ENCODE measurements at places on chromosomes 16 and 17. TPM values are rescaled to one million over a fixed set of nuclear protein-coding genes. Genes with fewer than 3 reads are reported as not detected.
A peak's percentile ranks its signal among the peaks of the same experiment; 100 is the strongest.

The SPNS1 gene
- polyA plus RNA-seq, result 146 TPM

- H3K4me3 ChIP-seq, result no peak overlapping the region
- no peaks in the 10 kb centered on the region for H3K27me3 ChIP-seq
- peaks cover 8% of the 10 kb centered on the region for H3K4me1 ChIP-seq
- DNase-seq, result no peak
- H3K36me3 ChIP-seq, result no peaks in the 10 kb centered on the region
Measured at GRCh38 chr17:48439875-48440505, 10.0 kb upstream of the SKAP1 start.

The DNAH2 gene
- 4.0 TPM for polyA plus RNA-seq

DNA sequence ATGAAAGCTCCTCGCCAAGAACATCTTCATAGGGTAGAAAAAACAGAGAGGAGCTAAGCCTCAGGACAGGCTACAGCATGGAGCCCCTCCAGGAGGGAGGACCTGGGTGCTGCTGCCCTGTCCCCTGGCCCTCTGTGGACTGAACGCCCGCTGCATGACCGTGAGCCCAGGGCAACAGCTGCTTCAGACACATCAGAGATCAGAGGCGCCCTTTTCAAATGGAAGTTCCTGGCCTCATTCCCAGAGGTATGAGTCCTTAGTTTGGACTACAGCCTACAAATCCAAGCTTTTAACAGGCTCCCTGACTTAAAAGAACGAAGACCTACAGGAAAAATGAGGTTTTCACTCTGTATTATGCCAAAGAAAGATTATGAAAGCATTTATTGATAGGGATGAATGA is 48.5 kb downstream of the ZNF18 start:
- peak; percentile 35 for DNase-seq
- H3K27ac ChIP-seq, result no peak overlapping the region
- H3K4me1 ChIP-seq, result no peaks in the 10 kb centered on the region
- no peaks in the 10 kb centered on the region for H3K36me3 ChIP-seq
- H3K27me3 ChIP-seq, result no peaks in the 10 kb centered on the region

The IRF8 gene
- 4.7 TPM for polyA plus RNA-seq

DNA sequence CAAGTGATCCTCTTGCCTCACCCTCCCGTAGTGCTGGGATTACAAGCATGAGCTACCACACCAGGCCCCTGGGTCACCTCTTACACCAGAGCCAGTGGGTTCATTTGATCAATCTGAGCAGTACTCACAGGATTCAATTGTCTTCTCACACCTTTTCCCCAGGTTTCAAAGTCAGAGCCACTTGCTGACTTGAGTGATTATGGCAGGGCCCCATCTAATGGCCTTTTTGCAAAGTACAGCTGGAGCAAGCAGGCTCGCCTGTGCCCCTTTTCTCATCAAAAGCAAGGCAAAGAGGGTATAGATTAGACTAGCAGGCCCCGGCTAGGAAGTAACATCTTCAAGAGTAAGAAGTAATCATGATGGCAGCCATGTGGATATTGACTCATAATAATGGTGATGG is 114.8 kb upstream of the NOL11 start:
- H3K4me1 ChIP-seq, result no peaks in the 10 kb centered on the region
- no peak overlapping the region for H3K4me3 ChIP-seq
- H3K27ac ChIP-seq, result no peak overlapping the region
- H3K27me3 ChIP-seq, result no peaks in the 10 kb centered on the region
- DNase-seq, result peak; percentile 56
- H3K36me3 ChIP-seq, result no peaks in the 10 kb centered on the region

DNA sequence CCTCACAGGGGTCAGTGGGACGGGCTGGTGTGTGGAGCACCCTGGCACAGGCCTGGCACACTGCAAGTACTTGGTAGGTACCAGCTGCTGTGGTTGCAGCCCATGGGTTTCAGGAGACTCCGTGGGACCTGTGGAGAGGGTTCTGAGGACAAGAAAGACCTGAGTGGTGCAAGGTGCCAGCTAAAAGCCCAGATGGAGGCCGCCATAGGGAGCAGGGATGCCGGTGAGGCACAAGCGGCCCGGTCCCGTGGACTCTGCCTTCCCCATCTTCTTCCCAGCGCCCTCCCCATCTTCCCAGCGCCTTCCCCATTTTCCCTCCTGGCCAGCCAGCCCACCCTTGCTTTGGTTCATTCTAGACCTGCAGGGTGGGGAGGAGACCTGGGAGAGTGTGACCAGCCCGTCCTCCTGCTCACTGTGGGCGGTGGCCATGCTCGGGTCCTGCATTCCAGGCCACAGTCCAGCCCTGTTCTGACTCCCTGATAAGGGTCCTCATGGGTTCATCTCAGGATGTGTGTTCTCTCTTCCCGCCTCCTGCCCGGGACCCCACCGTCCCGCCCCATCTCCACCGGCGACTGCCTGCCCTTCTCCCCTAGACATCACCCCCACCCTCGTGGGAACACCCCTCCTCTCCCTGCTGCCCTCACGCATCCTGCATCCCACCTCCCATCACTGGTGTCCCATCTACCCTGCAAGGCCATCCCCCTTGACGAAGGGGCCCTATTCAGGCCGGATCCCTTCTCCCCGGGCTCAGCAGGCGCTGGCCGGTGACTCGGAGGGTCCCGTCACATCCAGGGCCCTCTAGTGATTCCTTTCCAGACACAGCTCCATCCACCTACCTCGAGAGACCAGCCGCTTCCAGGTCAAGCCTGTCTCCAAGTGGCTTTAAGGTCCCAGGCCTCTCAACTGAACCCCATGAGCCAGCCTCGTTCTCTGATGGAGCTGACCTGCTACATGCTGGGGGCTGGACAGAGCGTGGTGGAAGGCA is 3.4 kb downstream of the ZNF469 start:
- no peak overlapping the region for H3K4me3 ChIP-seq
- H3K36me3 ChIP-seq, result no peaks in the 10 kb centered on the region
- no peak overlapping the region for H3K27ac ChIP-seq
- peaks cover 4% of the 10 kb centered on the region for H3K4me1 ChIP-seq
- no peak for DNase-seq

Measured in hepatocyte (in vitro differentiated cells).